Neural progenitor cell (in vitro differentiated cells): ENCODE measurements at places on chromosomes 6 and 20.

DNA sequence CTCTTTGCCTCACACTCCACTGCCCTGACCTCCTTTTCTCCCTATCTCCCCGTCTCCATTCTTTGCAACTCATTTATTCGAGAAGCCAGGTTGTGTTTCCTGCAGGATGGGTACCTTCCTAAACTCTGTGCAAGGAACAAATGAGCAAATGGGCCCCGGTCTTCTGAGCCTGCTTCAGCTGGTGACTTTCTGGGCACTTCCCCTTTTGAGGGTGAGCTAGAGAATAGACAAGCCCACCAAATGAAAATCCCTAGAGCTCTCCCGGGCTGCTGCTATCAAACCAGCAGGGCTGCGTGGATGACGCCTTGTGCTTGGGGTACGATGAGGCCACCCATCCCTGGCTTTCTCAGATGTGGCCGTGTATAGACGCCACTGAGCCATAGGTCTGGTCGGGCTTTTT lies 91.0 kb upstream of the FOXA2 start:
- no peaks in the 10 kb centered on the region for H3K27me3 ChIP-seq
- H3K27ac ChIP-seq: no peak overlapping the region
- no peaks in the 10 kb centered on the region for H3K36me3 ChIP-seq
- no peak overlapping the region for H3K4me3 ChIP-seq
- no peak for DNase-seq

DNA sequence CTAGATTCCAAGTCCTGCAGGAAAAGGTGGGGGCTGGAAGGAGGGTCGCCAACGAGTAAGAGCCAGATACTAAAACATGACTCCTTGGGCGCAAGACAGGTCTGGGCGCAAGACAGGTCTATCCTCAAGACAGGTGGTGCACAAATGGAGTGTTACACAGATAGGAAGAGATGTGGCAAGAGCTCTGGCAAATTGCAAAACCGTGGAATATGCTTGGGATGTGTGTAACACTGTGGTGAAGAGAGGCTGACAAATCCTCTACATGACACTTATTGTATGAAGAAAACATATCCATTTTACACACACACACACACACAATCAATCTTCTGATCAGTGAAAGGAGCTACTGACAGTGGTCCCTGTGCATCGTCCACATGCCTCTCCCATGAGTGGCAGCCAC lies 77.6 kb downstream of the TBC1D7 start:
- DNase-seq: no peak
- H3K27me3 ChIP-seq: no peaks in the 10 kb centered on the region
- no peaks in the 10 kb centered on the region for H3K36me3 ChIP-seq
- no peak overlapping the region for H3K27ac ChIP-seq
- H3K4me1 ChIP-seq: peaks cover 13% of the 10 kb centered on the region
- no peak overlapping the region for H3K4me3 ChIP-seq

DNA sequence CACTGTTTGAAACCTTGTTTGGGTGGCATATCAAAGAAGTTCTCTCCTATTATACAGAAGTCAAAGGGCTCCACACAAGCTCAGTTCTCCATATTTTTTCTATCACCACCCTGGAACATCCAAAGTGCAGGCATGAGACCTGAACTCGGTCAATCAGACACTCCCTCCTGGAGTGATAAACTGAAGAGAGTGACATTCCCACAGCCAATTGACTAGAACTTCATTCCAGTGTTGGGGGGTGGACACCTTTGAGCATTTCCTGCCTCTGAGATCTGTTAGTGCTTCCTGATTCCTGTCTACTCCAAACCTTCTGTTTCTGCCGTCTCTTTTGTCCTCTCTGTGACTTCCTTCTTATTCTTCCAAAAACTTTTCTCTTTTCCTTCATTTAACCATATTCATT lies 220.7 kb upstream of the NOX3 start:
- DNase-seq: no peak
- no peaks in the 10 kb centered on the region for H3K27me3 ChIP-seq
- H3K4me3 ChIP-seq: no peak overlapping the region
- H3K4me1 ChIP-seq: no peaks in the 10 kb centered on the region

- no peak overlapping the region for H3K27ac ChIP-seq
- no peaks in the 10 kb centered on the region for H3K4me1 ChIP-seq
- DNase-seq: no peak
- H3K27me3 ChIP-seq: no peaks in the 10 kb centered on the region
- no peak overlapping the region for H3K4me3 ChIP-seq
- H3K36me3 ChIP-seq: no peaks in the 10 kb centered on the region
Measured at GRCh38 chr6:22062807-22063408, 233.9 kb downstream of the PRL start.

GRCh38 chr6:14738933-14739332 lies 506.9 kb upstream of the JARID2 start:
- H3K27me3 ChIP-seq: no peaks in the 10 kb centered on the region
- no peak overlapping the region for H3K27ac ChIP-seq
- no peak overlapping the region for H3K4me3 ChIP-seq
- DNase-seq: no peak
- no peaks in the 10 kb centered on the region for H3K36me3 ChIP-seq

GRCh38 chr6:135703007-135703406 lies 148.5 kb upstream of the PDE7B start:
- H3K4me3 ChIP-seq: no peak overlapping the region
- no peaks in the 10 kb centered on the region for H3K4me1 ChIP-seq
- DNase-seq: no peak

GRCh38 chr20:51985013-51985415 lies 182.7 kb upstream of the SALL4 start:
- H3K27ac ChIP-seq: no peak overlapping the region
- no peaks in the 10 kb centered on the region for H3K36me3 ChIP-seq
- no peak for DNase-seq

DNA sequence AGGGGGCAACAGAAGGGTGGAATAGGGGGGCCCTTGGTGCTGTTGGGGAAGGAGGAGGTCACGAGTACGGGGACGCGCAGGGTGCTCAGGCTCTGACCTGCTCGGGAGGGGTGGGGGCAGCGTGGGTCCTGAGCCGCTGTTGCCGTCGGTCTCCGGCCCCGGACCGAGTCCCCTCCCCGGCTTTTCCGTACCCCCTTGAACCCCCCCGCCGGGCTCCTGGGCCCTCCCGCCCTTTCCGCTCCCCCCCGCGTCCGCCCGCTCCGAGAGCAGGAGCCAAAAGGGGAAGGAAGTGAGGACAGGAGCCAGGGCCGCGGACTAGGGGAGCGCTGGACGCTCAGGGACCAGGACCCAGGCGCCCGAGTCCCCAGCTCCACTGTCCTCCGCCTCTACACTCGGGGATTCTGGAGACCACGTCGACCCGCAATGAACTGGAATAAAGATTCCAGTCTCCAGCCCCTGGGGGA lies at the start of gene RGL2:
TSS of gene RGL2 (minus strand) at position 170 of the 464 bp plus-strand sequence. CDS start 332 bp downstream, outside the sequence.
- H3K4me1 ChIP-seq: peaks cover 5% of the 10 kb centered on the region
- H3K36me3 ChIP-seq: no peaks in the 10 kb centered on the region
- peak within 1 kb of the TSS; percentile 90 for H3K4me3 ChIP-seq
- H3K27ac ChIP-seq: peak within 1 kb of the TSS; percentile 95
- peak; percentile 60 for DNase-seq

DNA sequence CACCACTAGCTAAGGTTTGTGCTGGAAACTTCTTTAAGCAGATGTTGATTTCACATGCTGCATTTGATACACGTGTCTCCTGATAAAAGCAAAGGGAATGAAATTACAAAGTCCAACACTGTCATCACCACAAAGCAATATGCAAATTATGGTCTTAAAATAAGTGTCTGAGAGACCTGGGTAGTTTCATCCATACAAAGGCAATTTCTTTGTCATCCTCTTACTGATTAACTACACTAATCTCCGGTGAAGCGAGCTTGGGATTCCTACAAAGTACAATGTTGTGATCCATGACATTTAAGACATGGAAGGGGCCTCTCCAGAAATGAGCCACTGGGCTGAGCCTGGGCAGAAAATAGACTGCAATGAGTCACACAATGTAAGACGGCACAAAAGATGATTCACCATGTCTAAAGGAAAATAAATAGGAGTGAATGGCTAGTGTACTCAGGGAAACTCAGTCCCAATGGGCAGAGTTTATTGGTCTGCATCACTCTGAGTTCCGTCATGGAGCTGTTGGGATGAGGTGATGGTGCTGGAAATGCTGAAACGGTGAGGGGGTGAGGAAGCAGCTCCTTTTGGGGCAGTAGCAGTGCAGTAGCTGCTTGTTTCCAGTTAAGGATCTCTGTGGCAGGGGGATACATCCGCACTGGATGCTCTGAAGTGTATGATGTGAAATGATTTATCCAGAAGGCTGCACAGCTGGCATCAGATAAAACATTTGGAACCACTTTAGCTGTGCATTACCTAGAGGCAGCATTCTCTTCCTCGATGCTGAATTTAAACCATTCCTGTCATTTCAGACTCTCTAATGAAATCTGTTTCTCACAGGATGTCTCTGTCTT lies 103.3 kb downstream of the IBTK start:
- no peaks in the 10 kb centered on the region for H3K27me3 ChIP-seq
- peak; percentile 27 for DNase-seq
- no peaks in the 10 kb centered on the region for H3K4me1 ChIP-seq
- no peak overlapping the region for H3K27ac ChIP-seq
- H3K4me3 ChIP-seq: no peak overlapping the region

DNA sequence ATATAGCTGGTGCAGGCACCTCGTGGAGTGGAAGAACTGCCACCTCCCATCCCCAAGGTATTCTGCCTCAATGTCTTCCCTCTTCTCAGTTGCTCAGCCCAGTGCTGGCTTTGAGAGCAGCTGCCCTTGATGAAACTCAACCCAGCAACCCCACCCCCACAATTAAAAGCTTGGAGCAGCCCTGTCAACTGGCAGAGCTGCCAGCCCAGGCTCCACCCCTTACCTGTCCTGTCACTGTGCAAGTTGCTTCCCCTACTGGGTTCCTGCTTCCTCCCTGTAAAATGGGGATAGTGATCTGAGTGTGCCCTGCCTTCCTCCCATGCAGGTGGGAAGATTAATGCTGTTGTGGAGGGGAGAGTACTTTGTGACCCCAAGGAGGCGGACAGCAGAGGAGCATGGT lies 4.5 kb downstream of the TMEM63B start:
- no peaks in the 10 kb centered on the region for H3K36me3 ChIP-seq
- no peaks in the 10 kb centered on the region for H3K27me3 ChIP-seq
- no peak for DNase-seq
- peaks cover 23% of the 10 kb centered on the region for H3K4me1 ChIP-seq

DNA sequence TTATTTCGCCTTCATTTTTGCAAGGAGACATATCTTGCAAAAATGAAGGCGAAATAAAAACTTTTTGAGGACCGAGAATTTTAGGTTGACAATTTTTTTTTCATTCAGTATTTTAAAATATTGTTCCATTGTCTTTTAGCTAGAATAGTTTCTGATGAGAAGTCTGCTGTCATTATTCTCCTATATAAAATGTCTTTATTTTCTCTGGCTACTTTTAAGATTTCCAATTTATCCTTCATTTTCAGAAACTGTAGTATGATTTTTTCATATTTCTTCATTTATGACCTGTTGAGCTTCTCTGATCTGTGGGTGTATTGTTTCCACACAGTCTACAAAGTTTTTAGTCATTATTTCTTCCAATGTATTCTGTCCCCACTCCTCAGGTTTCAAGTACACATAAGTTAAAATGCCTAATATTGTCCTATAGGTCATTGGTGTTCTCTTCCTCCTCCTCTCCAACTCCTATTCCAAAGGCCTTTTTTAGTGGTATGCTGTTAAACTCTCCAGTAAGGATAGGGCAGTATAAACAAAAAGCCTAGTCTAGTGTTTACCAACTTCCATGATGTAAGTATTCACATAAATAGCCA lies 15.7 kb downstream of the AHI1 start:
- H3K36me3 ChIP-seq: peaks cover 39% of the 10 kb centered on the region
- no peak overlapping the region for H3K4me3 ChIP-seq
- no peaks in the 10 kb centered on the region for H3K27me3 ChIP-seq
- no peak overlapping the region for H3K27ac ChIP-seq

- H3K27ac ChIP-seq: no peak overlapping the region
- DNase-seq: no peak
- no peak overlapping the region for H3K4me3 ChIP-seq
- H3K4me1 ChIP-seq: peaks cover 13% of the 10 kb centered on the region
Measured at GRCh38 chr6:149213829-149214228, 103.7 kb upstream of the TAB2 start.

GRCh38 chr6:79241228-79241627 lies 6.7 kb upstream of the HMGN3 start:
- no peaks in the 10 kb centered on the region for H3K36me3 ChIP-seq
- no peak overlapping the region for H3K4me3 ChIP-seq
- H3K27me3 ChIP-seq: no peaks in the 10 kb centered on the region
- no peak overlapping the region for H3K27ac ChIP-seq

- H3K27me3 ChIP-seq: no peaks in the 10 kb centered on the region
- no peaks in the 10 kb centered on the region for H3K36me3 ChIP-seq
- H3K27ac ChIP-seq: no peak overlapping the region
- no peak for DNase-seq
- peaks cover 45% of the 10 kb centered on the region for H3K4me1 ChIP-seq
Measured at GRCh38 chr6:156889469-156889868, 112.3 kb downstream of the ARID1B start.

DNA sequence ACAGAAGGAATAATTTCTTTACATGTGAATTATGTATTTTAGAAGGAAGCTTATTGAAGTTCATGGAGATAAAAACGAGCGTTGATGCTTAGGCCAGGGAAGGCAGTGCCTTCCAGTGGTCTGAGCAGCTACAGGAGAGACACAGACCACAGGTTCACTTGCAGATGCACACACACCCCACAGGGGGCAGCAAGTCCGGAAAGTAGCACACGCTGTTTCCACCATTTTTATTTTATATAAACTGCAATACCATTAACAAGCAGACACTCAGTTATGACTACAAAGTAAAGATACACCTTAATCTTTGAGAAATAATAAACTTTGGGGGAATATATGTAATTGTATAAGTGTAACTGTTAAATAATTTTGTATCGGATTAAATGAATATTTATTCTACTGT lies 13.5 kb upstream of the DACT2 start:
- DNase-seq: peak; percentile 43
- H3K36me3 ChIP-seq: no peaks in the 10 kb centered on the region
- H3K27me3 ChIP-seq: no peaks in the 10 kb centered on the region
- H3K4me1 ChIP-seq: peaks cover 12% of the 10 kb centered on the region
- no peak overlapping the region for H3K4me3 ChIP-seq

GRCh38 chr6:42929821-42930360 lies 611 bp downstream of the CNPY3 start:
- peaks cover 3% of the 10 kb centered on the region for H3K4me1 ChIP-seq
- no peaks in the 10 kb centered on the region for H3K27me3 ChIP-seq
- DNase-seq: no peak
- peak overlapping the region; percentile 97 for H3K27ac ChIP-seq
- no peaks in the 10 kb centered on the region for H3K36me3 ChIP-seq

- no peaks in the 10 kb centered on the region for H3K27me3 ChIP-seq
- no peaks in the 10 kb centered on the region for H3K36me3 ChIP-seq
- H3K4me1 ChIP-seq: peaks cover 6% of the 10 kb centered on the region
- no peak for DNase-seq
Measured at GRCh38 chr20:24608926-24609667, 139.7 kb downstream of the SYNDIG1 start.
